ENCODE measurements at places on chromosomes 3 and 15.

- DNase-seq = no peak
Observed at GRCh38 chr15:76553102-76553501, 216.5 kb downstream of the ISL2 start.

- no peak for DNase-seq
Observed at GRCh38 chr3:177946048-177946447, 590.2 kb upstream of the KCNMB2 start.

DNA sequence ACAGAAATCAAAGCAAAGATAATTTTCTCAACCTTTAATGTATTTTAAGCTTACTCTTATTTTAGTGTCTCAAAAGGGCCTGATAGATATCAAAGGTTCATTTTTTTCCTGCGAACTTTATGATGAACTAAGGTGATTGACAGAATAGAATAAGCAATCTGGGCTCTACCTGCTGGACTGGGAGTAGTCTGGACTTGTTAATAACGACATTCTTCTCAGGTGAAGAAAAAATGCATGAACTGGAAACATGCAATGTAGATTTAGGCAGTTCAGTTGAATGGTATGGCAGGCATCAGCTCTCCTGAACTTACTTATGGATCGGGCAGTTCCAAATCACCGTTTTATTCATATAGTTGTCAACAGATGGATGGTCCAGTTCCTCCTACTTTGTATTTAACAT lies 189.7 kb upstream of the ZBTB20 start:
- DNase-seq = no peak

DNA sequence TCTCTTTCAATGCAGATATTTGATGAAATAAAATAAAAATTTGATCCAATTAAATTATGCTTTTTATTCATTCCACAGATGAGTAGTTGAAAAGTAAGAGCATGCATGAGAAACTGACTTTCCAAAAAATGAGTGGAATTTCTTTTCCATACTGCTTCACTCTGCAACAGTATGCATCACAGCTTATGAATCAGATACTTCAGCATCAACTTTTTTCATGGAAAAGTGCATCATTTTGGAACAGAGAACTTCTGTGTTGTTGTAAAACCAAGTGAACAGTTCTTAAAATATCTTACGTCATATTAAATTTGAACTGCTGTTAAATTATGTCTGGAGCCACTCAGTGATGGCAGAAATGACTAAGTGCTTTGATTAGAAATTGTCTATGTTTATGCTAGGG lies 16.7 kb upstream of the SLC7A14 start:
- DNase-seq = no peak

- DNase-seq = no peak
Observed at GRCh38 chr3:46089237-46090011, 62.1 kb upstream of the XCR1 start.

GRCh38 chr3:129398803-129399144 lies 29.7 kb downstream of the EFCAB12 start:
- DNase-seq = peak; percentile 52

GRCh38 chr15:27764339-27764738 lies 334.8 kb downstream of the OCA2 start:
- DNase-seq = no peak

GRCh38 chr3:140708815-140709214 lies 31.0 kb downstream of the TRIM42 start:
- DNase-seq = no peak
